ENCODE measurements at places on chromosomes 13 and 19.
A peak's percentile ranks its signal among the peaks of the same experiment; 100 is the strongest.

GRCh38 chr19:46030812-46031550 is 8.1 kb upstream of the PGLYRP1 start:
- no peak for DNase-seq

- DNase-seq, result no peak
Observed at GRCh38 chr13:29855009-29855408, 4.6 kb upstream of the UBL3 start.

DNA sequence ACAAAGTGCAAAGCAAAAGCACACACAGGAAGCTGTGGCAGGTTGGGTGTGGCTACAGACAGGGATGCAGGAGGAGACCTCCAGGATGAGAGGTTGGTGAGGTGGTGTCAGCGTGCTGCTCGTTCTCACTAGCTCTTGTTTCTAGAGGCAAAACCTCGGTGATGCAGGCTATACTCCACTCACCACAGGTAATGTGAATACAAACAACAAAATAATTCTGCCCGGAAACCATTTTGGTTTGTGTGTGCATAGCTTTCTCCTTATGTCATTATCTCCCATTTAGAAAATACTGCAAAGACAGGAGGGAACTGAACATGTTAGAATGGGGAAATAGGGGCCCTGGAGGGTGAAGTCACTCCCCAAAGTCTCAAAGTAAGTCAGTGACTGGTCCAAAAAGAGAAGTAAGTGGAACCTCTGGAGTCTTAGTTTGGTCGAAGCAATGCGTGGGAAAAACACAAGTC is 9.4 kb downstream of the LCP1 start:
- DNase-seq, result peak; percentile 64

- DNase-seq, result no peak
Observed at GRCh38 chr19:11375143-11375948, 880 bp downstream of the SWSAP1 start.

DNA sequence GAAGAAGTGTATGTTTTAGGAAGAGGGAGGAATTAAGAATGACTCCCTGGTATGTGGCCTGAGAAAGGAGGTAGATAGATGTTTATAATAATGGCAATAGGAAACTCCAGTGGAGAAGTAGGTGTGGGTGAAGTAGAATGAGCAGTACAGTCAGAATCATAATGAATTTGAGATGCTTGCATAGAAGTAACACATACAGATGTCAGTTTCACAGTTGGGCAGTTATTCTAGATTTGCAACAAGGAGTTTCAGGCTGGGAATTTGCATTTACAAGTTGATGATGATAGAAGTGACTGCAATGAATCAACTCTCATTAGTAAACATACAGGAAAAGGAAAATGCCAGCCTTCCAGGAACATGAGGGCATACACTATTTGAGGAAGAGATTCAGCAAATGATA is 149.0 kb downstream of the SLITRK1 start:
- DNase-seq, result no peak

- no peak for DNase-seq
Observed at GRCh38 chr19:46975925-46976782, 43.5 kb upstream of the NPAS1 start.

DNA sequence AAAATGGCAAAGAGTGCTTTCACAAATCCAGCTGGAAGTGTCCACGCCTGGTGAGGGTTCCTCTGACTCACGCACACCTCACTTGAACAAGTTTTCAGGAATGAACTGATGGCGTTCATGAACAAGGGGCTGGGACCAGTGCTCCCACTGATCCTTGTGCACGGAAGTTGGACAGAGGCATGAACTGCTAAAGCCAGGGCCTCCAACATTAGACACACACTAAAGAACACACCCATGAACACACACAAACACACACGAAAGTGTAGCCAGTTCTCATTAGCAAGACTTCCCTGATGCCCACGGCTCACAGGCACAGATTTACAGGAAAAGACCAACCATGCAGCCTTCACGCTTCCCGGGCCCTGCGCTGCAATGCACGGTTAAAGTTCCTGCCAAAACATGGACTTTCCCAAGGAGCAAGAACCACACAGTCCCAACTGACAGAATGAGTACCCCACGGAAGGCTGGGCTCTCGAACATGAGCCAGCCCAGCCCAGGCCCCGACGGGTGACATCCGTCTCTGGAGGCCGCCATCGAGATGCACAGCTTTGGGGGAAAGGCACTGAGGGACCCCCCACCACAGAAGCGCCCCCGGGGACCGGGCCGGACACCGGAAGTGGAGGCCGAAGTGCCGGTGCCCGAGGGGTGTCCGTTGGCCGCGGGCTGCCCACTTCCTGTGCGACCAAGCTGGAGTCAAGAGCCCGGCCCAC is 808 bp downstream of the DNMT1 start:
- no peak for DNase-seq

DNA sequence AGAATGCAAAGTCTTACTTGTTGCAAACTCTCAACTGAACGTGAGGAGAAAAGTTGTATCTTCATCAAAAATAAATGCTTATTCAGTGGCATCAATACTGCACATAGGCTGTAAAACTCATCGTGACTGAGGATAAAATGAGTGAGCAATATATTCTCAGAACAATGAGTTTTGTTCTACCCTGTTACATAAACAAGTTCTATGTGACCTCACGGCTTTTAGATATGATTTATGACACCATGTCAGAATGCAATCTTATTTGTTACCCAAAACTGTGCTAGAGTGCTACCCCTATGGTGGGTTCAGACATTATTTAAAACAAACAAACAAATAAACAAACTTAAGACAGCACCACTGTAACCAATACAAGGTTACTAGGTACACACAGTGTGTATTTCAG is 55.4 kb downstream of the FOXO1 start:
- no peak for DNase-seq

GRCh38 chr19:43552616-43553015 is 19.6 kb downstream of the ZNF575 start:
- no peak for DNase-seq

GRCh38 chr19:17420475-17420924 is 653 bp downstream of the MVB12A start:
- no peak for DNase-seq

- DNase-seq, result no peak
Observed at GRCh38 chr13:90485436-90485835, 862.1 kb upstream of the MIR17HG start.

DNA sequence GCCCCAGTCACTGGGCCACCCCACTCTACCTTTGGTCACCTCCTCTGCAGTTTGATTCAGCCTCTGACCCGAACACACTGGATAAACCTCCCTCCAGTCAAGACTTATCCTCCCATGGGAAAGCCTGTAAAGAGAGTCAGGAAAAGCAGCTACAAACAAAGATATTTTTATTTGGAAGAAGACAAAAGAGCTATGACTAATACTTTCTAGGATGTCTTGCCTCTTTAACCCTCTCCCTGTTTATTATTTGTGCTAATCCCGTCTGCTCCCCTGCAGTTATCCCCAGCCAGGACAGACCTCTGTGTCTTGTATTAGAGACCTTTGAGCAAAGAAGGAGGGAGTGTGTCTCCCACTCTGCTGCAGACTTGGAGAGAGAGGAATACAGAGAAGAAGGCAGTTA is 178.3 kb downstream of the EFNB2 start:
- no peak for DNase-seq

- DNase-seq, result no peak
Observed at GRCh38 chr19:54653181-54653809, 9.5 kb upstream of the LILRB4 start.

DNA sequence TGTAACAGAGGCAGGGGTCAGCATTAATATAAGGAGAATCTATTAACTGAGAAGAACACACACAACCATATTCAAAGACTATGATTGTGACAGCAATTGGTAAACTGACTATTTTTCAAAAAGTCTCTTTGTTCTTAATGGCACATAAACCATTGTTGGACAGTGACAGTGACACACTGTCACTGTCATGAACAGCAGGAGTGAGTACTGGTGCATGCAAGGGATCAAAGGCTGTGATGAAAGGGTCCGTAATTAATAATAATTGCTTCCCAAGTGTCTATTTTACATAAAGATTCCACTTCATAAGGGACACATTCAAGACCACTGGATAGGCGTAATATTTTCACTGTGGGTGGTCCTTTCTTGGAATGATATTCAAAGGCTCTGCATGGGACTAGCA is 50.7 kb downstream of the LHFPL6 start:
- DNase-seq, result no peak
